Fibroblast of lung (primary cell): ENCODE measurements at places on chromosomes 1 and 21. TPM values are rescaled to one million over a fixed set of nuclear protein-coding genes. Genes with fewer than 3 reads are reported as not detected.

Gene GNAT2
- total RNA-seq = under 0.01 and 0.17 TPM in 2 replicates

Gene GREM2
- total RNA-seq = 4.9 and 21.1 TPM in 2 replicates

Gene SPRR2E
- total RNA-seq = not detected in 2 replicates

- no peak for DNase-seq
- H3K36me3 ChIP-seq = no peaks in the 10 kb centered on the region
- H3K27ac ChIP-seq = no peak overlapping the region
- H3K4me1 ChIP-seq = no peaks in the 10 kb centered on the region
- no peak overlapping the region for H3K4me3 ChIP-seq
Observed at GRCh38 chr1:240138867-240139266, 47.2 kb downstream of the FMN2 start.

DNA sequence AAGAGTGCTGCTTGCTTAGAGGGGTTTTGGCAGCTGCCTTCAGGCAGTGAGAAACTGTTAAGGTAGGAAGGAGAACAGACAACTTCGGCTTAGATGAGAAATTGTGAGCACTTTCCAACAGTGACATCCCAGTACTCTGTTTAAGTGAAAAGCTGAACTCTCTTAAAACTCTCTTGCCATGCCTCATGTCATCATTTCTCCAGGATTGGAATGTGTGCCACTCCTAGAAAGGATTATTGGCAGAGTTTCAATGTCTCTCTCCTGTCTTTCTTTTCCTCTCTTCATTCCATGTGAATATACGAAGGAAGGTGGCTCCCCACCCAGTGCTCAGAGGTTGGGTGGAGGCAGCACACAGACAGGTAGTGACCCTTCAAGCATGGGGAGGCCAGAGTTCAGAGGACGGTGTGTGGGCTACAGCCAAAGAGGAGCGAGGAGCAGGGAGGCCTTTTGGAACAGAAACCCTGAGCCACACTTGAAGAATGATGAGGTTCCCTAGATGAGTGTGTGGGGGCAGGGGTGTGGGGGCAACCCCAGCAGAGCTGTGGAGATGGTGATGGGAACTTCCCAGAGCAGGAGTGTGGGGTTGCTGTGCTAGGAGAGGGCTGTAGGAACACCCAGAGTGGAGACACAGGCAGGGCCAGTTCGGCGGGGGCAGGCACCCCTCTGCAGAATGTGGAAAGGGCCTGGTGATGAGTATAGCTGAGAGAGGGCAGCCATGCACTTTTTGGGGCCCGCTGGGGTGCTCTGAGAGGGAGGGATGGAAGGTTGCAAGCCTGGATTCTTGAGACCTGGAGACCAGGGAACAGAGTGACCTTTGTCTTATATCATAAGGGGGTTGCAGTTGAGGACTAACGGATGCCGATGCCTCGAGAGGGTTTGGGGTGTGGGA, 58.8 kb downstream of the GALNT2 start:
- peaks cover 9% of the 10 kb centered on the region for H3K4me1 ChIP-seq
- H3K27me3 ChIP-seq = no peaks in the 10 kb centered on the region
- DNase-seq = no peak
- no peak overlapping the region for H3K27ac ChIP-seq
- no peak overlapping the region for H3K4me3 ChIP-seq

GRCh38 chr1:186155594-186155993, 219.5 kb downstream of the TPR start:
- no peak overlapping the region for H3K4me3 ChIP-seq
- no peaks in the 10 kb centered on the region for H3K36me3 ChIP-seq
- no peak overlapping the region for H3K27ac ChIP-seq
- no peaks in the 10 kb centered on the region for H3K27me3 ChIP-seq
- peak; percentile 82 for DNase-seq

DNA sequence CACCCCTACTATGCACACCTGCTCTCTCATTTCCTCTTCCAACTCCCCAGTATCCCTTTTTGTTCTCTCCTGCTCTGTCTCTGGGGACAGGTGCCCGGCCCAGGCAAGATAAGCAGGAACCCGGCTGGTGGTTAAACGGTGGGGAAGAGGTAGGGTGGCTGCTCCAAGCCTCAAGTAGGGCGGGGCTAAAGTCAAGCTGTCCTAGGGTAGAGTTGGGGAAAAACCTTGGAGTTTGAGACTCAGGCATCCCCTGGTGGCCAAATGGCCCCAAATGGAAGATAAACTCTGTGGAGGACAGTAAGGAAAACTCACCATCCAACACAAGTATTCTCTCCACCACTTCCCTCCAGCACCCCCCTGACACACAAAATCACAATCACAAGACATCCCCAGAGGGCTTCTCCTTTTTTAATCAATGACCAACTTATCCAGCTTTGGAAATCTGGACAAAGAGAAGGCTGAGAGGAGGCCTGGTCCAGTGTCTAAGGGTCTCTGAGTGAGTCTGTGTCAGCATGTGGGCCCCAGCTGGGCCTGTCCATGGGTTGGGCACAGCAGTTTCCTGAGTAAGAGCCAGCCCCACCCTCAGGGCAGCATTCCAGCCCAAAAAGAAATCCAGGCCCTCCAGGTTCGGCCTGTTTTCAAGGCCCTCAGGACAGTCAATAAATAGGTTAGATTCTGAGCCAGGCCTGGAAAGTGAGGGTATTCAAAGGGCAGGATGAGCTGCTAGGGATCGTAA, 9.8 kb downstream of the POMGNT1 start:
- H3K4me3 ChIP-seq = no peak overlapping the region
- peaks cover 2% of the 10 kb centered on the region for H3K4me1 ChIP-seq
- peaks cover 13% of the 10 kb centered on the region for H3K36me3 ChIP-seq

Gene OR2T11
- total RNA-seq = not detected in 2 replicates

Gene SLC45A3
- total RNA-seq = 1.5 and 2.3 TPM in 2 replicates

GRCh38 chr1:201365251-201365650, 12.2 kb downstream of the TNNT2 start:
- no peak overlapping the region for H3K27ac ChIP-seq
- no peak overlapping the region for H3K4me3 ChIP-seq
- H3K27me3 ChIP-seq = peaks cover 10% of the 10 kb centered on the region
- no peaks in the 10 kb centered on the region for H3K4me1 ChIP-seq
- no peaks in the 10 kb centered on the region for H3K36me3 ChIP-seq

Gene FCRL6
- total RNA-seq = not detected in 2 replicates

Gene ZNF669
- 10.2 and 11.6 TPM in 2 replicates for total RNA-seq

- no peaks in the 10 kb centered on the region for H3K36me3 ChIP-seq
- H3K4me1 ChIP-seq = no peaks in the 10 kb centered on the region
- no peak overlapping the region for H3K4me3 ChIP-seq
- no peak overlapping the region for H3K27ac ChIP-seq
- no peaks in the 10 kb centered on the region for H3K27me3 ChIP-seq
Observed at GRCh38 chr1:52862666-52863458, 20.3 kb downstream of the ZYG11A start.

- no peak overlapping the region for H3K27ac ChIP-seq
- no peaks in the 10 kb centered on the region for H3K36me3 ChIP-seq
- no peaks in the 10 kb centered on the region for H3K4me1 ChIP-seq
- no peak overlapping the region for H3K4me3 ChIP-seq
- DNase-seq = no peak
- no peaks in the 10 kb centered on the region for H3K27me3 ChIP-seq
Observed at GRCh38 chr21:15141261-15141970, 76.6 kb upstream of the NRIP1 start.

Gene ERG
- under 0.01 and 0.26 TPM in 2 replicates for total RNA-seq

Gene SERPINC1
- total RNA-seq = under 0.01 TPM in 1 of 2 replicates, not detected in the other

DNA sequence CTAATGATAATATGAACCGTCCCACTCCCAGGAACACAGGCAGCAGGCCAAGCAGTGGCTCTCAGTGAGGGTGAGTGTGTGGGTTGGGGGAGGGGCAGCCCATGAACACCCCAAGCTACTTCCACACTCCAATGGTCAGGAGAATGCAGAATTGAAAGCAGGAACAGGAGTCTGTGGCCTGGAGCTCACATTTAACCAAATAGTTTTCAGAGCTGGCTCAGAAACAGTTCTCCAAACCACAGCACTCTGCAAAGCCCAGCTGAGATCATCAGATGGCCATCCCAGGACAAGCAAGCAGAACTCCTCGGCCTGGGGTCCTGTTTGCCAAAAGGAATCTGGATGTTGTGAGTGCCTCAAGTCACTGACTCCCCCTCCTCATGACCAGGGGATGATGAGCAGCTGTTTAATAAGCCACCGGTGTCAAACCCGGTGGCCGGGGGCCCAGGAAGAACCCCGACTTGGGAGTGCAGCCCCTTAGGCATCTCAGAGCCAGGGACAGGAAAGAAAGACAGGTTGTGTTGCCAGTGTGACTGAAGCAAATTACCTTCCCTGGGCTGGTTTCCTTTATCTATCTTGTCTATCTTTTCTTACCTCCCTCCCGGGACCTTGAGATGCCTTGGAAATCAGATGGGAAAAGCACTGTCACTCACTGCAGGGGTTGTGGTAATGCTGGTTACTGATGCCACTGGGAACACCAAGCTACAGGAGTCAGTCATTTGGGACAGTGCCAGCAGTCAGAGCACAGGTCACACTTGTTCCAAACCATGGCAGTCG, 20.4 kb downstream of the DEGS1 start:
- H3K4me3 ChIP-seq = no peak overlapping the region
- H3K27ac ChIP-seq = peak overlapping the region; percentile 1
- H3K4me1 ChIP-seq = peaks cover 11% of the 10 kb centered on the region
- no peaks in the 10 kb centered on the region for H3K27me3 ChIP-seq

Gene NECTIN4
- total RNA-seq = under 0.01 and 0.33 TPM in 2 replicates

GRCh38 chr1:30106125-30106524, 617.3 kb downstream of the MATN1 start:
- H3K27me3 ChIP-seq = no peaks in the 10 kb centered on the region
- H3K4me3 ChIP-seq = no peak overlapping the region
- H3K36me3 ChIP-seq = no peaks in the 10 kb centered on the region
- peak; percentile 28 for DNase-seq
- no peaks in the 10 kb centered on the region for H3K4me1 ChIP-seq
- no peak overlapping the region for H3K27ac ChIP-seq

Gene GPR25
- not detected in 2 replicates for total RNA-seq
